ENCODE measurements at places on chromosomes 12 and 14. TPM values are rescaled to one million over a fixed set of nuclear protein-coding genes. Genes with fewer than 3 reads are reported as not detected.
A peak's percentile ranks its signal among the peaks of the same experiment; 100 is the strongest.

The LRRC10 gene
- total RNA-seq, result not detected

The MYO1H gene
- not detected for total RNA-seq

The CFL2 gene
- 67.8 TPM for total RNA-seq

The NDRG2 gene
- 307 TPM for total RNA-seq

DNA sequence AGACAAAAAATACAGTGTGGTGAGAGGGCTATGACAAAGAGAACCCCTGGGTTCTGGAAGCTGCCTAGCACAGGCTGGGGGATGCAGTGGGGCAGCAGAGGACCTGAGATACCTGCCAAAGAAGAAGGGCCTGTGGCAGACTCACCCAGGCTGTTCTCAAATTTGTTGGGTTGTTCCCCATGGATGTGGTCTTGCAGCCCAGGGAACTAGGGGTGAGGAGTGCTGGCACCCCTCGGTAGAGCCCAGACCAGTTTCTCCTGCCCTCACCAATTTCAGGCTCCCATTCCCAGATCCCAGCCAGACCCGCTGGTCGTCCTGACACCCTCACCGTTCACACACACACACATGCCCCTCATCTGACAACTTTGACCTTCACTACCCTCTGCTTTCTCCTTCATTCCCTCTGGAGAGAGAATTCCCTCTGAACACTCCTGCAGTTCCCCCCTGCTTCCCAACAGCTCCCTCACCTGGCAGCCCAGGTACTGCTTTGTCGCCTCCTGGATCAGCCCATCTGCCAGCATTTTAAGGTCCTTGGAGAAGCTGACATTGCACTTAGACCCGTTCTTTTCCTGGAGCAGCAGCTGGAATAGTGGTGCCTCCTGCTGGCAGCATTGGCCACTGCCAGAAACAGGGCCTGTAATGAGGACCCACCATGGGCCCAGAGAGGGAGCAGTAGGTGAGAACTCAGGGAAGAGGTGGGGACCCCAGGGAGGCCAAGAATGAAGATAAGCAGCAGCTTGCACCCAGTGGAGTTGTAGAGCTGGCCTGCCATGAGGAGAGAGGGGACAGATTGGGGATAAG is 5.9 kb upstream of the GDF11 start:
- no peak for DNase-seq

DNA sequence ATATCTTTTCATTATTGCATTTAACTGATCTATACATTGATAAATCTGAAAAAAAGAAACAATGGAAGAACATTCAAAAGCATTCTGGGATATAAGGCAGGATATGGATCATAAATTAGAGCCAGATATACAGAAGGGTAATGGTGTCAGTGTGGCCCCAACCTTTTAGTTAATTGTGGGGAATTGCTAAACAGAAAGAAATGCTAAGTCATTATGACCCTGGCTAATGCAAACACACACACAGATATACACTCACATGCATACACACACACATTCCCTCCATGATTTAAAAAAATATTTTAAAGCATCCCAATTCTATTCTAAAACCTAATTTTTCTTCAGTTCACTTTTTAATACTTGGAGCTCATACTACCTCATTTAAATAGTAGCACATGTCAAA is 404.5 kb downstream of the BCAT1 start:
- no peak for DNase-seq

GRCh38 chr14:55604900-55605418 is 25.0 kb downstream of the KTN1 start:
- DNase-seq, result no peak

- no peak for DNase-seq
Measured at GRCh38 chr12:127121494-127122084, 1145.4 kb upstream of the TMEM132C start.

DNA sequence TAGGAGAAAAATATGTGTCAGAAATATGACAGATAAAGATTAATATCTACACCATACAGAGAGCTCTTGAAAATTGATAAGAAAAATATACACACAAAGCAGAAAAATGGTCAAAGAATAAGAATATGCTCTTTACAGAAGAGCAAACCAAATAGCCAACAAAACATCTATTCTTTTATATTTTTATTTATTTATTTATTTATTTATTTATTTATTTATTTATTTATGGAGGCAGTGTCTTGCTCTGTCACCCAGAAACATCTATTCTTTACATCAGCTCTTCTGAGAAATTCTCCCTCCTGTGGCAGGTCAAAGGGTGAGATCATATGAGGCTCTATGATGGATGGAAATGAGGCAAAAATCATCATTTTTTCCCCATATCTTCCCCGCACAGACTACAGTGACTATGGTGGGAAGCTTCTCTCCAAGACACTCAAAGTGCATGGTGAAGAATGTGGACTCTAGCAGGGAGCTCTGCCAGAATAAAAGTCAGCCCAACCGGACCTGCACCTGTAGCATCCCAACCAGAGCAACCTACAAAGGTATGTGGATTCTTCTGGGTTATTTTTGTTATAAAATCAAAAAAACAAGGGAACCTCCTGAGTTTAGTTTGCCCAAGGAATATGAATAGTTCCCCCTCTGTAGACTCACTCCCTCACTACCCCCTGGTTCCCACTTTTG is 71.4 kb downstream of the PLXNC1 start:
- DNase-seq, result no peak

- no peak for DNase-seq
Measured at GRCh38 chr14:90593254-90594040, 196.6 kb downstream of the CALM1 start.

GRCh38 chr12:27566159-27566558 is 42.2 kb downstream of the PPFIBP1 start:
- DNase-seq, result no peak

DNA sequence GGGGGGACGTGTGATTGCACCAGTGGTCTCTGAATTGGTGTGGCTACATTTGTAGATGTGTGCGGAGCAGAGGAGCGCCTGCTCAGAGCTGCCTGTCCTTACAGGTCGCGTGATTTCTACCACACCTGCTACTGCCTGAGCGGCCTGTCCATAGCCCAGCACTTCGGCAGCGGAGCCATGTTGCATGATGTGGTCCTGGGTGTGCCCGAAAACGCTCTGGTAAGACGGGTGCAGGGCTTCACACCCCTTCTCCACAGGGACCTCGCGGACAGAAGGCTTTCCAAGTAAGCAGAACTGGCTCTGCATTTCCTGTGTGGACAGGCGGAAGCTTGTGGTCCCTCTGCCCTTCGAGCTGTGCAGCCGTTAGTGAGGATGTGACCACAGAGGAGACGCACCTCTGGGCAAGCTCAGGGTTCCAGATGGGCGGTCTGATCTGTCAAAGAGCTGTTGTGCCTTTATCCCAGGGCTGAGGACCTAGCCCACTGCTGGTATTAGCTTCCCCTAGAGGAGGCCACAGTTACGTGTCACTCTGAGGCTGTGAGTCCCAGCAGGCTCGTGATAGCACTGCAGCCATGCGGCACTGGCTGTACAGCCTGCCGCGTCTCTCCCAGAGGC is 47.7 kb downstream of the MAX start:
- DNase-seq, result no peak

- no peak for DNase-seq
Measured at GRCh38 chr12:120999191-121000120, 16.8 kb downstream of the C12orf43 start.

- peak; percentile 20 for DNase-seq
Measured at GRCh38 chr12:13436182-13436581, 239.7 kb downstream of the EMP1 start.

- peak; percentile 81 for DNase-seq
Measured at GRCh38 chr12:109767991-109768900, 54.6 kb downstream of the FAM222A start.

GRCh38 chr12:115174920-115175319 is 490.9 kb upstream of the TBX3 start:
- DNase-seq, result no peak

GRCh38 chr14:91335191-91336092 is 82.2 kb downstream of the CCDC88C start:
- no peak for DNase-seq

DNA sequence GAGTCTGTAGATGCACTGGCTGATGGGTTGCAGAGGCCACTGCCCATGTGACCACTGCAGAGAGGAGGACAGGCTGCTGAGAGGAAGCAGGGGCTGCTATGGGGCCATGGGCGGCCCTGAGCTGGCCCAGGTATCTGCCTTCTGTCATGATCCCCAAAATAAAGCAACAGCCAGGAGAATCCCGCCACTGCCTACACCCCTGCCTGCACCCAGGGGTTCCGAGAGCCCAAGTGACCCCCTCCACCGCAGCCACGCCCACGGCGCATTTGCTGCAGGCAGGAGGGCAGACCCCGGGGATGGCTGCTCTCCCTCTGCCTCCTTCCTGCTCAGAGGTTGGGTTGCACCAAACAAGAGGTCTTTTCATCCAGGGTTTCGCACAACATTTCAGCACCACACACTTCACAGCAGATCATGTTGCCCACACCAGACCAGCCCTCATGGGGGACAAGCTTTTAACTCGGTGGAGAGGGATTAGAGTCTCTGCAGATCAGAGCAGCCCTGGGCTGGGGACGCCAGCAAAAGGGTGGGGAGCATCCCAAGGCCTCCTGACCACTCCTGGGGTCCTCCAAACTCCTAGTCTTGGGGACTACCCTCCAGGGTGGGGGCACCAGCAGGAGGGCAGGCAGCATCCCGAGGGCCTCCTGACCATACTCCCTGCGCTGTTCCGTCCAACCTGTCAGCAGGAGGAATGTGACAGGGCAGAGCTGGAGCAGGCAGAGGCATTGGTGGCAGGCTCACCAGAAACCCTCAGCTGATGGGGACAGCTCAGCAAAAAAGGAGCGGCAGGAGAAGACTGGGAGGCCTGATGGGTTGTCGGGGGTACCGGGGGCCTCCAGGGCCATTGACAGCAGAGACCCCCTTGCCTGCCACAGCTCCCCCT is 14.1 kb downstream of the CCDC85C start:
- DNase-seq, result no peak

- no peak for DNase-seq
Measured at GRCh38 chr12:28955931-28956330, 193.1 kb upstream of the FAR2 start.

GRCh38 chr14:50804181-50804721 is 26.7 kb downstream of the NIN start:
- no peak for DNase-seq

DNA sequence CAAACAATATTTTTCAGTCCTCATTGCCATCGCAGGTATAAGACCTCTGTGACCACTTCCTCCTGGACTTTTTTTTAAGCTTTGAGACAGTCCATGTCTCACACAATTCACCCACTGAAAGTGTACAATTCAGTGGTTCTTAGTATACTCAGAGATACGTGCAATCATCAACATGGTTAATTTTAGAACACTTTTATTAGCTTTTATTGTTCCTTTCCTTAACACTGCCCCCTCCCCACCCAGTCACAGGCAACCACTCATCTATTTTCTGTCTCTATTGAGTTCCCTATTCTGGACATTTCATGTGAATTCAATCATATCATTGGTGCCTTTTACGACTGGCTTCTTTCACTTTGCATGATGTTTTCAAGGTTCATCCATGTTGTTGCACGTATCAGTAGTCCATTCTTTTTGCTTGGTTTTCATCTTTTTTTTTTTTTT is 16.2 kb downstream of the NCKAP5L start:
- DNase-seq, result no peak

- no peak for DNase-seq
Measured at GRCh38 chr12:50073206-50073605, 11.9 kb upstream of the SMARCD1 start.

- DNase-seq, result no peak
Measured at GRCh38 chr14:30874120-30874998, at the start of gene COCH. COCH (plus strand) TSS chr14:30874559; CDS start chr14:30874939, 380 bp downstream.

- no peak for DNase-seq
Measured at GRCh38 chr14:103156651-103157378, 33.6 kb downstream of the TNFAIP2 start.

All from vagina (tissue), 2 donors.